ENCODE measurements at places on chromosomes 5 and 9.
A peak's percentile ranks its signal among the peaks of the same experiment; 100 is the strongest.

- no peak for DNase-seq
These were observed 602.9 kb downstream of the TLE1 start for GRCh38 chr9:81086416-81086815.

DNA sequence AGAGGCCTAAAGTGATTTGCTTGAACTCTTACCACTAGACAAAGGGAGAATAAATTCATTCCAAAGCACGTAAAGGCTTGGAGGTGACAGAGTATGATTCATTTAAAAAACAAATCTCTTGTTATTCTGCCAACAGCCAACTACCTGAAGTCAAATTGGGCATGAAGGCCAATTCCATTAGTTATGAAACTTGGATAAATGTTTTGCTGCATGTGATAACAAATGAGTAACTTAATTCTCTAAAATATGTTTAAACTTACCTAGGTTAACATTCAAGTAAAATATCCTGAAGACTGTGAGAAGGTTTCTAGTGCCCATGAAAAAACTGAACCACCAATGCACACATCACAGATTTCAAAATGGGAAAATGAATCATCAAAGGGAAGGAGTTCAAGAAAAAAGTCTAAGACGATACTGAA lies 120.1 kb upstream of the TSLP start:
- DNase-seq = no peak

- DNase-seq = no peak
These were observed 114.2 kb upstream of the ADAMTS16 start for GRCh38 chr5:5025774-5026408.

DNA sequence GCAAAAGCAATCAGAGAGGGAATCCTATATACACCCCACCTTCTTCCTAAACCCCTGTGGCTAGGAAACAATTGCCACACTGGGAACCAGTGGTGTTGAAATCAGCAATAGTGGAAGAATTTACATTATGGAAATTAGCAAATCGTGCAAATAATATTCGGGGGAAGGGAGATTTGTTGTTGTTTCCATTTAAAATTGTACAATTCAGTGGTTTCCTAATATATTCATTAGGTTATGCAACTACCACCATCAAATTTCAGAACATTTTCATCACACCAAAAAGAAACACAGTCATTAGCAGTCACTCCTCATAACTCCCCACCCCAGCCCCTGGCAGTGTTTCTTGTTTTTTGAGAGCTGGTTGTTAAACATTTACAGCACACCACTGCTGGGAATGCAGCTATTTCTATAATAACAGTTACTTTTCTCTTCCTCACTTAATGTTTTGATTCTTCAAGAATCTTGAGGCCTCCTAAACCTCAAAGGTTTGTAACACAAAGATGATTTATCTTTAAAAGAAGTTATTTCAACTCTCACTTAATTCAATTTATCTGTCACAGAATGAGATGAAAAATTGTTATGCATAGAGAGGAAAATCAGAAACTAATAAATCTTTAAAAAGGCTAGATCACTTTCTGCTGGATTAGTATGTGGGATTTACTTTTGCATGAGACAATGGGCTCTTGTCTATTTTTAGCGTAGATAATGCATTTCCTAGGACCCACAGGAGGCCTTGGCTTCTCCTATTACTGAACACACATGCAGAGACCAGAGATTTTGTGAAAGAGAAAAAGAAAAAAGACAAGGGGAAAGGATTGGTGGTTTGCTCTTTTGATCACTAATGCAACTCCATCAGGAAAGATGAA lies 91.8 kb upstream of the DAPK1 start:
- peak; percentile 9 for DNase-seq

- no peak for DNase-seq
These were observed 41.0 kb downstream of the MVB12B start for GRCh38 chr9:126367616-126368015.

DNA sequence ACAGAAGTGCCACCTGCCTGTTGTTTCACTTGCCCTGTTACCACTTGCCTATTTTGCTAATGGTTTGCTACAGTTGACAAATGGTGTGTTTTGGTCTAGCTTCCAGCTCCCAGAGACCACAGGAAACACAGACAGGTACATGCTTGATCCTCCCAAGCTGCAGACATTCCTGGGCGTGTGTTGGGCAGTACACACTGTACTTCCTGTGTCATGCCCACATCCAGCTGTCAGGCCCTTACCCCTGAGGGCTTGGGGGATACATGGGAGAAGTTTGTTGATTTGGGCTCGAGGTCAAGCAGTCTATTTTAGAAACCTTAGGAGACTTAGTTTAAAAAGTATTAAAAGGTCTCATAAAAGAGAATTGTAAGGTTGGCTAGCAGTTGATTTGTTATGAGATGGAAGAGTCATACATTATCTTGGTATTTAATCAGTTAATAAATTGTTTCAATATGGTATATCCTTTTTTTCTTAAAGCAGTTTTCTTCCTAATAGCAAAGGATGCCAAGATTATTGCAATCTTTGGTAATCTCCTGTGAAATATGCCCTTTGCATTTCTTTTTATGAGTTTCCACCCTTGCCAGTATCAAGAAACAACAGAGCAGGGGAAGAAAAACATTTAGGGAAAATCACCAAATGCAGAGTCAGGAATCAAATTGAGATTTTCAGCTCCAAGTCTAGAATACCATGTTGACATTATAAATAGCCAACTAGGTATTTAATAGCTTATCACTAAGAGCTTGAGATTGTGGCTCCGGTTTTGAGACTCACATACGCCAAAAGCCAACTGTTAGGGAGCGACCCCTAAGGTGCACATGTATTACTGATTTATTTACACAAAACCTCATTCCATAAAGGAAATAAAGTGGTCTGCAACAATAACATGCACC lies 52.3 kb upstream of the CD180 start:
- DNase-seq = no peak

DNA sequence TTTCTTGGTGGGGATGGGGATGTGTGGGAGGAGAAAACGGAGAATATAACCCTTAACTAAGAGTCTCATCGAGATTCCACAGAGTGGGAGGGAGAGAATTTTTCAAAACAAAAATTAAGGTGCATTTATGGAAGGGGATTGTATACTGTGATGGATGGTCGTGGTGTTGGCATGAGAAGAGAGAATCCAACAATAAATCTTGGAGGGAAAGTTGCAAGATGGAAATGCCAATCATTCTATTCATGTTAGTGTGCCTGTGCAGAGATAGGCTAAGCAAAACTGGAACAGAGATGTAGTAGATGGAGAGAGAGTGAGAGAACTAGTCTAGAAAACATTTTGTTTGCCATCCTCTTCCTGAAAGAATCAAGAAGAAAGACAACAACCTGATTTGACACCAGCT lies 613.1 kb downstream of the EBF1 start:
- no peak for DNase-seq
